Stimulated activated CD4-positive, alpha-beta T cell treated with anti-CD3 and anti-CD28 coated beads, Interleukin-1b, Interleukin-23, amount 100 ng/mL, for 1 hour (primary cell): ENCODE measurements at places on chromosomes 5 and 9.

DNA sequence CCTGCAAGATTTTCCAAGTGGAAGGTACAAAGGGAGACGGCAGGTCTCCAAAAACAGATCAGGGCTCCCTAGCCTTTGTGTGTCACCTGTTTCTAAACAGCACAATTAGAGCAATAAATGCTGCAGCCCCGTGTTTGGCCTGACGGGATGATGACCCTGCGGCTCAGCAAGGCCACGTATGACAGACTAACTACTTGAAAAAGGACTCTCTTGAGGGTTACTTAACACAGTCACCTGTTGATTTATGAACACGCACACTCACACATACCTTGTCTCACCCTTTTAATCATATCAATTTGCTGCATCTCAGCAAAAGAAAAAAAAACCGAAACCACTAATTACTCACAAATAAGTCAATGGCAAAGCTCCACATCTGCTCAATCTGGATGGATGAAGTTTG, 199.6 kb upstream of the GAS1 start:
- no peak for DNase-seq

- DNase-seq, result no peak
Measured at GRCh38 chr9:73182928-73183327, 31.3 kb downstream of the ANXA1 start.

DNA sequence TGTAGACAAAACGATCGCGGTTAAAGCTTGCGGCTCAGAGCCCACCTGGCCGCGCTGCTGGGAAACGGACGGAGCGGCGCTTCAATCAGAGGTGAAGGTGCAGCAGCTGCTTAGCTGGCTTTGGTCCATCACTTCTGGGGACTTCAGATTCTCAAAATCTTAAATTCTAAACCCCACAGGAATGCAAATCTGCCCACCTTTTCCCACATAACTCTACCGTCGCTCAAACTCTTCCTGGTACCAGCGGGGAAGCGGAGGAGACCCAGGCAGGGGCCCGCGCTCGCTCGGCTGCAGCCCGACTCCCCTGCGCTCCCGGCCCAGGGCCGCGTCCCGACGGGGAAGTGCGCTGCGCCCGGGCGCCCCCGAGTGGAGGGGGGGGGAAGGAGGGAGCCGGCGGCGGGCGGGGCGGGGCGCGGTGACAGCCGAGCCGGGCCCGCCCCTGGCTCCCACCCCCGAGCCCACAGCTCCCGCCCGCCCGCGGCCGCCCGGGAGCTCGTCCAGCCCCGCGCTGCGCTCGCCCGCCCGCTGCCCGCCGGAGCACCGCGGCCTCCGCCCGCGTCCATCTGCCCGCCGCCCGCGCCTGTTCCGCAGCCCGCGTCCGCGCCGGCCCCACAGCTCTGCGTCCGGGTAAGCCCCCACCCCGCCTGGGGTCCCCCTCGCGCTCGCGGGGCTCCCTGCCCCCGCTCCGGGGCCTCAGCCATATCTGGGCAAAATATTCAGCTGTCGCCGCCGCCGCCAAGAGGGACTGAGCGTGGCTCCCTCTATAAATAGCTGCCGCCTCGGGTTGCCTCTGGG, at the start of gene TMOD1:
TMOD1 (plus strand) TSS at position 490 of the 795 bp plus-strand sequence. CDS start 22,523 bp downstream, outside the sequence.
- peak; percentile 25 for DNase-seq

- DNase-seq, result no peak
Measured at GRCh38 chr9:116468793-116469527, 218.1 kb upstream of the TRIM32 start.

DNA sequence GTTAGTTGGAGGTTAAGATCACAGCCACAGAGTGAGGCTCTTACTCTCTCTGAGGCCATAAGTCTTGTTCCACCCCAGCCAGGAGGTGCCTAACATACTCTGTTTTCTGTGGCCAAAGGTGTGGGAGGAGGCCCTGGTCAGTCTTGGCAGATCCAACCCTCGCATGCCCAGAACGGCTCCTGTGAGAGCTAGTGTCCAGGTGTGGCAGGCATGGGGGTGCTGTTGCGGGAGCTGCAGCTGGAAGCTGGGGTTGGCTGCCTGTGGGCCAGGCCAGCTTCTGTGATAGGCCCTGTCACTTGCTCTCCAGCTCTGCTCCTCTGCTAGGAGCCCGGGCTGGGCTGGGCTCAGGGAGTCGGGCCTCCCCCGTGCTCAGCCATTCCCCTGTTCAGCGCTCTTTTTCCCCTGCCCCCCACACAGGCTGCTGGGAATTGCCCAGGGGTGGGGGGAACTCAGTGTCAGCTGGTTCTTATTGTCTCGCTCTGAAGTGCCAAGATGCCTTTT, 31.6 kb downstream of the IER5L start:
- DNase-seq, result no peak

- no peak for DNase-seq
Measured at GRCh38 chr9:19618816-19619215, 170.0 kb downstream of the SLC24A2 start.

DNA sequence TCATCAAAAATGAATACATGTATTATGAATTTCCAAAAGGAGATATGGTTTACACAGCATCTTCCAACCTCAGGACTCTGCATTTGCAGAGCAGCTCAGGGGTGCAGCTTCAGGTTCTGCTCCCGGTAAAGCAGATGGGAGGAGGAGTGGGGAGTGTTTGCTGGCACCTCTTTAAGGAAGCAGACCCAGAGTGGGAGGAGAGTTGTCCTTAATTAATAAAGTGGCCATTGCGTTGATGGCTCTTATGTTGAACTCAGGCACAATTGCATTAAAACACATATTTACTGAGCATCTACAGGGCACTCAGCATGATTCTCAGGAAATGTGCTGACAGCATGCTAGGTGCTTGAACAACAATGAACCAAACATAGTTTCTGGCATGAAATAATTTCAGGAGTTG, 121.0 kb downstream of the PDZD2 start:
- DNase-seq, result no peak

DNA sequence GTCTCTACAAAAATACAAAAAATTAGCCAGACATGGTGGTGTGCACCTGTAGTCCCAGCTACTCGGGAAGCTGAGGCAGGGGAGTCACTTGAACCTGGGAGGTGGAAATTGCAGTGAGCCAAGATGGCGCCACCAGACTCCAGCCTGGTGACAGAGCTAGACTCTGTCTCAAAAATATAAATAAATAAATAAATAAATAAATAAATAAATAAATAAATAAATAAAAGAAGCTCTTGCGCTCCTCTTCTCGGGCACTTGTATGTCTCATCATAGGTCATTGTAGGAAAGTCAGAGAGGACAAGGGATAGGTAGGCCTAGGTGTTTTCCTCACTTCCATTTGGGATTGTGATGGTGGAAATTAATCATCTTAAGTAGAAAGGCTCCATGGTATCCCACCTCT, 252.8 kb downstream of the PIK3R1 start:
- no peak for DNase-seq

GRCh38 chr5:149297340-149298025, 25.8 kb downstream of the AFAP1L1 start:
- DNase-seq, result no peak

- DNase-seq, result no peak
Measured at GRCh38 chr5:130337179-130337888, 433.1 kb downstream of the CHSY3 start.

- DNase-seq, result no peak
Measured at GRCh38 chr9:72188232-72188631, 39.0 kb downstream of the GDA start.

DNA sequence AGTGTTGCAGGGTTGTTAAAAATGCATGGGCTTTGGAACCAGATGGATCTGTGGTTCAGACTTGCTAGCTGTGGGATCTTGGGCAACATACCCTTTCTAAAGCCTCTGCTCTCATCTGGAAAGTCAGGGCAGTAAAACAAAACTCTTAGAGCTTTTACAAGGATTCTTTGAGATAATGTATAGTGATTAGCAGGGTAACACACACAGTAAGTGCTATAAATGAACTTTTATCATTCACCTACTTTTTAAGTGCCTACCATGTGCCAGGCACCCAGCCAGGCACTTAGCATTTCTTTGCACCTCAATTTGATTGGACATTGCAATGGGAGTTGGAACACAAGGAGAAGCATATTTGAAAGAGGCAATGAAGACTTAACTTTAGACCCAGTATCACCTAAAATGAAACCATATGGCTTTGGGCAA, 208.6 kb upstream of the PAPPA start:
- no peak for DNase-seq

- DNase-seq, result no peak
Measured at GRCh38 chr5:93607367-93608258, 24.6 kb downstream of the NR2F1 start.

GRCh38 chr9:105901514-105902109, 207.3 kb downstream of the TMEM38B start:
- no peak for DNase-seq

DNA sequence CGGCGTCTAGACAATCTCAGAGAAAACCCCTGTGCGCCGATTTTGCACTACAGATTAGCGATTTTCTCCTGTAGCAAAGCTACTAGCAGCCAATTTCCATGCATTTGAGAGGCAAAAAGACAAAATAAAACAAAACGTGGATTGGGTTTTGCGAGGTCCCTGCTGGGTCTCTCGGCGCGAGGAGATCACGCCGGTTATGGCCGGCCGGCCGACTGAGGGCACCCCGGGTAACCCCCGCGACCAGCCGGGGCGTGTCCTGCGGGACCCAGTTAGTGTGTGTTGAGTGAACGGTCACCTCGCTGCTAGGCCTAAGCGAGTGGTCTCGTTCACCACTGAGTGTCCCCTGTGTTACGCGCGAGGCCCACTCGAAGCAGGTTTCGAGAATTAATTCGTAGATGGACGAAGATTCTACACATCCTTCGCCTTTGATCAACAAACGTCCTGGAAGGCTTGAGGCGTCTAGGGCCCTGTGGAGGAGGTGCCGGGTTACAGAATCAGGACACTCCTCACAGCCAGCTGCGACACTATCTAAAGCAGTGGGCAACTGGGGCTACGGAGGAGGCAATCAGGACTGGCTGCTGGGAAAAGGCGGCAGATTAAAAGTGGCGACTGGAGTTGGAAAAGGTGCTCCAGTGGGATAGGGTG, 764 bp upstream of the VDAC1 start:
- no peak for DNase-seq

GRCh38 chr5:122500245-122501088, 188.4 kb downstream of the SNCAIP start:
- DNase-seq, result no peak

GRCh38 chr5:98975223-98975622, 46.4 kb upstream of the CHD1 start:
- DNase-seq, result no peak

GRCh38 chr9:95610006-95610785, 93.4 kb upstream of the PTCH1 start:
- no peak for DNase-seq

GRCh38 chr5:54217826-54218503, 92.4 kb downstream of the ARL15 start:
- no peak for DNase-seq

DNA sequence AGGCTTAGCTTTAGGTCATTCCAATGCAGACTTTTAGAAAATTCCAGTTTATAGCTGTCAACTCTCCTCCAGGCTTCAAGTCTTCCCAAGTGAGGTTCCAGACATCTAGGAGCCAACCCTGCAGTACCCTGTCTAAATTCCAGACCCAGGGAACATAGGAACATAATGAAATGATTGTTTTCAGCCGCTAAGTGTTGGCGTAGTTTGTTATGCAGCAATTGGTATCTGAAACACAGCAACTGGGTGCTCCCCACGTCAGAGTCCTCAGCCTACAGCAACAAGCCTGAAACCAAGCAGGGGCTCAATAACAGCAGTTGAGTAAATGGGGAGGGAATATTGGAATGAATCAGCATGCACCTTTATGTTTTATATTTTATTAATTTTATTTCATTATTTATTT, 66.8 kb downstream of the BOD1 start:
- DNase-seq, result no peak

GRCh38 chr9:17613758-17614157, 34.9 kb downstream of the SH3GL2 start:
- DNase-seq, result no peak

DNA sequence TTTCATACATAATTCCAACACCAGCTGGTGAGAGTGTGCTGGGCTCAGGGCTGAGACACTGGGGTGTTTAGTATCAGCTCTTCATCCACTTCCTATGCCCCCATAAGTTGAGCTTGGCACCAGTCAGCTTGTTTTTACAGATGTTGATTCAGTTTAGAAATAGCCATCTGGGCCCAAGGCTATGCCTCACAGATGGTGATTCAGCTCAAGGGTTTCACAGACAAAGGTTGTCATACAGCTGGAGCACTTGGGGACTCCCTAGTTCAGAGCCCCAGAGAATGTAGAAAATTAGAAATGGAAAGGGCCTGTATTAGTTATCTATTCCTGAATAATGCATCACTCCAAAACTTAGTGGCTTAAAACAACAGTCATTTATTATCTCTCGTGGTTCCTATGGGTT, 10.3 kb upstream of the CRHBP start:
- no peak for DNase-seq

GRCh38 chr9:17068671-17069070, 66.2 kb upstream of the CNTLN start:
- DNase-seq, result no peak

- no peak for DNase-seq
Measured at GRCh38 chr5:55692509-55692908, 19.6 kb downstream of the SLC38A9 start.

DNA sequence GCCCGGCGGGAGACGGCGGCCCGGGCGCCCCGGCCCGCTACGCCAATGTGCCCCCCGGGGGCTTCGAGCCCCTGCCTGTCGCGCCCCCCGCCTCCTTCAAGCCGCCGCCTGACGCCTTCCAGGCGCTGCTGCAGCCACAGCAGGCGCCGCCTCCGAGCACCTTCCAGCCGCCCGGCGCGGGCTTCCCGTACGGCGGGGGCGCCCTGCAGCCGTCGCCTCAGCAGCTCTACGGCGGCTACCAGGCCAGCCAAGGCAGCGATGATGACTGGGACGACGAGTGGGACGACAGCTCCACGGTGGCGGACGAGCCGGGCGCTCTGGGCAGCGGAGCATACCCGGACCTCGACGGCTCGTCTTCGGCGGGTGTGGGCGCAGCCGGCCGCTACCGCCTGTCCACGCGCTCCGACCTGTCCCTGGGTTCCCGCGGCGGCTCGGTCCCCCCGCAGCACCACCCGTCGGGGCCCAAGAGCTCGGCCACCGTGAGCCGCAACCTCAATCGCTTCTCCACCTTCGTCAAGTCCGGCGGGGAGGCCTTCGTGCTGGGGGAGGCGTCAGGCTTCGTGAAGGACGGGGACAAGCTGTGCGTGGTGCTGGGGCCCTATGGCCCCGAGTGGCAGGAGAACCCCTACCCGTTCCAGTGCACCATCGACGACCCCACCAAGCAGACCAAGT, 723 bp downstream of the SNX18 start:
- no peak for DNase-seq

DNA sequence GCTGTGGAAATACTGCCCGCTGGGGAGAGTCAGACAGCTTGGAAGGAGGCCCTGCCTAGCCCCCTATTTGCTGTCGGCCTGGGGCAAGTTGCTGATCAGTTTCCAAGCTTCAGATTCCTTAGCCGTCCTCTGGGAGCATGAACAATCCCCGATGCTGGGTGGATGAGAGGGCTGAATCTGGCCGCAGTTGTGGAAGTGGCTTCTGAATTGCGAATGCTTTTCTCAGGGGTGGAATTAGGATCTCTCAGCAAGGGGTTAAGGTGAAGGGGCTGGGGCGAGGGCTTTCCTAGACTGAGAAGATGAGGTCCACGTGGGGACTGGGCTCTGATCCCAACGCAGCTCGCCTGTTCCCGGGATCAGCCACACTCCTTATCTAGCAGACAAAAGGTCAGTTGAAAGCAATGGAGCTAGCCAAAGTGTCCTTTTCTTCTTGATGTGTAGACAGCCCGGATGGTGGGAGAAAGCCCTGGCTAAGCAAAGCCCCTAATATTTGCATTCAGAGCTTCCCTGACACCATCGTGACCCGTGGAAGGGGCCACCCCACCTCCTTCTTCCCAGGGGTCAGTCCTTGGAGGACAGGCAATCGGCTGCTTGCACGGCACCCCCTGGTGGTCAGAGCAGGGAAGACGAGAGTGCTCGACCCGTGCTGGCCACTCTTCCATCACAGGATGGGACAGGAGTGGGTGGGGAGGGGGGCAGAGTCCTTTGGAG, 54.9 kb downstream of the COL15A1 start:
- DNase-seq, result no peak
